ENCODE measurements at places on chromosomes 6 and 20. TPM values are rescaled to one million over a fixed set of nuclear protein-coding genes. Genes with fewer than 3 reads are reported as not detected.

MCCD1 gene
- not detected for total RNA-seq

WFDC10B gene
- not detected for total RNA-seq

PANK2 gene
- 52.5 TPM for total RNA-seq

ZSCAN23 gene
- 1.1 TPM for total RNA-seq

PROKR2 gene
- not detected for total RNA-seq

TXLNB gene
- total RNA-seq = 0.31 TPM

PRSS16 gene
- total RNA-seq = 2.4 TPM

TBXT gene
- not detected for total RNA-seq

KIFC1 gene
- total RNA-seq = 103 TPM

PARD6B gene
- 6.3 TPM for total RNA-seq

TGM3 gene
- total RNA-seq = not detected

SPTLC3 gene
- 0.02 TPM for total RNA-seq

FKBP1C gene
- 0.71 TPM for total RNA-seq

CRISP3 gene
- not detected for total RNA-seq

LAMA4 gene
- total RNA-seq = not detected

RBL1 gene
- total RNA-seq = 41.4 TPM

HINT3 gene
- 9.6 TPM for total RNA-seq

MRPL2 gene
- 95.4 TPM for total RNA-seq

DPPA5 gene
- total RNA-seq = not detected

STMND1 gene
- not detected for total RNA-seq

C6orf52 gene
- total RNA-seq = 3.7 TPM

DOK5 gene
- 0.53 TPM for total RNA-seq

BPIFA1 gene
- not detected for total RNA-seq

RGS17 gene
- total RNA-seq = not detected

TSBP1 gene
- total RNA-seq = not detected

RNF5 gene
- total RNA-seq = 60.8 TPM

GJA1 gene
- total RNA-seq = not detected

TNFRSF6B gene
- total RNA-seq = not detected

FAM217A gene
- total RNA-seq = not detected

RIPOR3 gene
- total RNA-seq = not detected

DSP gene
- 0.12 TPM for total RNA-seq

E2F1 gene
- 66.8 TPM for total RNA-seq

ENPP1 gene
- 1.1 TPM for total RNA-seq

SMAP1 gene
- 23.6 TPM for total RNA-seq

TP53INP2 gene
- total RNA-seq = 2.3 TPM

IL20RA gene
- not detected for total RNA-seq

TULP1 gene
- not detected for total RNA-seq

ADAM33 gene
- total RNA-seq = not detected

MACROD2 gene
- total RNA-seq = not detected

PRRT1 gene
- 0.33 TPM for total RNA-seq

RAET1L gene
- not detected for total RNA-seq
